Glomerular endothelial cell (primary cell): ENCODE measurements at places on chromosomes 11 and 22.

DNA sequence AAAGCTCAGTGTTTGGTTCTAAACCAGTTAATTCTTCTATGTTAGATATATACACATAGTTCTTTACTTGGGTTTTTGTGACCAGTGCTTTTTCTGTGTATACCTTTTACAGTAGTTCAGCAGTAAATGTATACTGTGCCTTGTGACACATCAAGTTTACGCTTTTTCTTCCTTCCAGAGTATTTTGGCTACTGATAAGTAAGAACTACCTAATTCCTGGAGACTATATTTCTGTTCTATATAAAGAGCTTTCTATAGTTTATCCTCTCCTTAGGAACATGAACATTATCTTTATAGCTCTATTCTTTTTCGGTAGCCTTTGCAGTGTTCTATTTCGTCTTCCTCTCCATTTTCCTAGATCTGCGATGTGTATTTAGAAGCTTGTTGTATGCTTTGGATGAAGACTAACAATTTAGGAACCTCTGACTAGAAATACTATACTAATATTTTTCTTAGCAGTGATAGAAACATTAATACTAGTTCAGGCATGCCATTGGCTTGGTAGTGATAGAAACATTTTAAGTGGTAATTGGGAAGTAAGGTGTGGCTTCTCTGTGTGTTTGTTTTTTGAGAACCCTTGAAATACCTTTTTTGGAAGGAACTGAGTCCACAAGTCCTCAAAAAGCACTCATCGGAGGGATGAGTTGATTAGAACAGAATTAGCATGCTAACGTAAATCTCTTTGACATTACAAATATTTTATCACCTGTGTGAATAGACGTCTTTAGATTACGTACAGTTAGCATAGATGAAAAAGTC is 74.6 kb downstream of the ARHGEF12 start:
- no peak for DNase-seq

DNA sequence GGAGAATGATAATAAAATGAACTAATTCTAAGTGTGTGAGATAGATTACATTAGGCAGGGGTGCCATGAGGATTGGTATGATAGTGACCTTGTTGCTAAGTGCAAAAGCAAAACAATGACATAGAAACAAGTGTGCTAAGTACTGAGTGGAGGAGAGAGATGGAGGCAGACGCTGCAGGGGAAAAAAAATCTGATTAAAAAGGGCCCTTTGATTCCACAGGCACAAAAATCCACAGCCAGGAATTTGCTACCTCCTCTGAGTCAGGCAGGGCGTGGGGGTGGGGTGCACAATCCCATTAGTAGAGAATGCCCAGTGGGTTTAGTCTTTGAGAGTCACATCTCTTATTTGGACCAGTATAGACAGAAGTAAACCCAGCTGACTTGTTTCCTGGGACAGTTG is at the start of gene CNTF:
TSS of gene CNTF (plus strand) at position 322 of the 400 bp plus-strand sequence. CDS start 88 bp downstream, outside the sequence.
- DNase-seq = no peak

DNA sequence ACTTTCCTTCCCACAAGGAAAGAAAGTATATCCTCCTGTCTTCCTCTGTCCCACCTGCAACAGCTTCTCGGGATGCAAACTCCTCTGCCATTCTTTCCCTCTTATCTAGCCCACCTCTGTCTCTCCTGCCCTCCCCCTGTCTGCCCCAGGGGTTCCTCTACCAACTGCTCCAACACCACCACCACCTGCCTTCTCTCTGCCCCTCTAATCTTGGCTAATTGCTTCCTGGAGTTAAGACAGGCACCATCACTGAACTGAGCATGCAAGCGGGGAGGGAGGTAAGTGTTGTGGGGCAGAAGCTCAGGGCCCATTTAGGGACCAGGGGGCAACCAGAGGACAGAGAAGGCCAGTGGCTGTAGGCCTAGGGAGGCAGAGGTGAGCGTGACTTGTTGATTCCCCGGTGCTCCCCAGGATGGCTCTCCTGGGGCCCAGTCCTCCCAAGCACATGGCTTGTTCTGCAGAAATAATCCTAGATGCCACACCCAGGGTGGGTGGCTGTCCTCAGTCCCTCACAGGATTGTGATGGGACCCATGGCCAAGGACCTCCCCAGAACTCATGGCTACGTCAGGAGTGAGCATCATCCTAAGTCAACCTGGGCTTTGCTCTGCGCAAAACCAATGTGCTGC is 111.1 kb downstream of the TP53I11 start:
- DNase-seq = no peak

DNA sequence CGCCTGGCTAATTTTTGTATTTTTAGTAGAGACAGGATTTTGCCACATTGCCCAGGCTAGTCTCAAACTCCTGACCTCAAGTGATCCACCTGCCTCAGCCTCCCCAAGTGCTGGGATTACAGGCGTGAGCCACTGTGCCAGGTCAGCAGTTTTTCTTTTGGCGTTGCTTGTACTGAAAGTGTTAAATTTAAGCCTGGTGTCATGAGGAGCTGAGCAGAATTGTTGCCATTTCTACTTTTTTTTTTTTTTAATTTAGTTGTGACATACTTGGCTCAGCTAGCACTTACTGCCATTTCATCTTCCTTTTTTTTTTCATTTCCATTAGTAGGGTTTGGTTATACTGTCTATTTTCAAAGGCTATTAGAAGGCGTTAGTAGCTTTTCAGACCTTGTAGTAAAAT is 10.7 kb downstream of the TAB1 start:
- DNase-seq = no peak

DNA sequence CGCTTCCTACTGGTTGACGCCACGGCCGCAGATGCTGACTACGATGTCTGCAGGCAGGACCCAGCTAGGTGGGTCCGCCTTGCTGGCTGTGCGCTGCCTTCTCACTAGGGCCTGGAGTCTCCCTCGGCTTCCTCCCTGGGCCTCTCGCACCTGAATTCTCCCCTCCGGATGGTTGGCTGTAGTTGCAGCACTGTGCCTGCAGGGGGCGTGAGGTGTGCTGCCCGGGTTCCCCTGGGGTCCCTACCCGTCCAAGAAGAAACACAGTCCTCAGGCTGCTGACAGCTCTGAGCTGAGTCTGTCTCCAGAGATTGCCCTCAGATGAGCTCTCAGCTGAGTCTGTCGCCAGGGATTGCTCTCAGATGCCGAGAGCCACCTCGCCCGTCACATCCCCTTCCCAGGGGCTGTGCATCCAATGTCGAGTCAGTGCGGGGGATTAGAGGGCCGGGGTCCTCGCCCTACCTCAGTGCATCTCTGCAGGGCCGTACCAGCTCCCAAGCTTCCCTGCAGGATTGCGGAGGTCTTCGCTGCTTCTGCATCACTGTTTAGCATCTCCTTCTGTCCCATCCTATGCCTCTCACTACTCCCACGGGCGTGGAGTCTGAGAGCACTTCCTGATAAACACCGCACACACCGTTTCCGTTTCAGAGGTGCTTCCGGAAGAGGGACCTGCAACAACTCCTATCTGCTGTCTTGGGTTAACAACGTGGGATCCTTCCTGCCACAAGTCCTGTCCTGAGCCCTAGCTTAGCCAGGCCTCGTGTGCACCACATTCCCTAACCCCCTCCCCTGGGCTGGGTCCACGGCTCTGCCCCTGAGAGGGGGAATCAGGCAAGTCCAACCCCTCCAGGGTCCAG is 196.9 kb downstream of the CSNK2A3 start:
- no peak for DNase-seq

DNA sequence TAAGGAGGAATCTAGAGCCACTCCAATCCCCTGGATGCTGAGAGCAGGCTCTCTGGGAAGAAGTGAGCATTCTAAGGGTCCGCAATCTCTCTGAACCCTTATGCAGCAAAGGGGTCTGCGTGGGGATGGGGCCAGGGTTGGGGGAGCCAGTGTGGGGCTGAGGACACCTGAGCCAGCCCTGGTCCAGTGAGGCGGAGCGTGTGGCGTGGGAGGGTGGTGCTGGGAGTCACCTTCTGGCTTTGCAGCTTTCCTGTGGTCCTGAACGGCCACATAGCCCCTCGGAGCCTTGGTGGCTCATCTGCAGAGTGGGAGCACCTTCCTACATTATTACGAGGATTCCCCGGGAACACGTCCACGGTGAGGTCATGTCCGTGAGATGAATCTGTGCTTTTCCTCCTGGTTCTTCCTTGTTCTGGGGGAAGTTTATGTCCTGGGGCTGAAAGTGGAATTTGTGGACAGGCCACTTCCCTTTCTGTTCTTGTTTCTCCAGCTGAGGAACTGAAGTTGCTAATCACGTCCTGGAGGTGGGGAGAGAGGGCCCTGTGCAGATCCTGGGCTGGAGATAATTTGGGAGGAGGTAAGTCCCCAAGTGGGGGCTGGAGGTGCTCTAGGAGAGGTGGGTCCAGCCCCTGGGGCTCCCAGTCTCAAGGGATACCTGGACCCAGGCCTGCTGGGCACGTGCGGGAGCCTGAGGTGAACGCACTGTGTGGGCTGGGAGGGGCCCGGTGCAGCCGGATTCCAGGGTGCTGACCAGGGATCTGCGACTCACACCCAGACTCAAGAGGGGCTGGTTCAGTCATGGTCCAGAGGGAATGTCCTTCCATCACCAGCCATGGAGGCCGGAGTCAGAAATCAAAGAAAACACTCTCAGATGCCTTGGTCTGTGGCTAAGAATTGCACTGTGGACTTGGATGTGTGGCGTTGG is 6.1 kb downstream of the MRGPRE start:
- no peak for DNase-seq

DNA sequence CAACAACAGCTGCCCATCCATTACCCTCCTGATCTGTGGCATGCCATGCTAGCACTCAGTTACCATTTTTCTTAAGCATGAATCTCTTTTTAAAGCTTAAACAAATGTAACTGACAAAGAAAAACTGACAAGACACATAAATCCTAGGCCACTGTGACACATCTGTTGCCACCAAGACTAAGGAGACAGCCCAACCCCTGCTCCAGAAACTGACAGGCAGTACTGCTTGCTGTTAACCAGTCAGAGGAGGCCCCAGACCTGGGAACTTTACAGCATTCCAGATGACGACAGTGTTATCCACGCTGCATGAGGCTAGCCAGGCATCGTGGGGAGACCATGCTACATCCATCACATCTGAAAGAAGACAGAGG is 33.8 kb downstream of the HIRA start:
- DNase-seq = no peak

- DNase-seq = no peak
Measured at GRCh38 chr11:78038697-78039313, 15.7 kb upstream of the KCTD14 start.

DNA sequence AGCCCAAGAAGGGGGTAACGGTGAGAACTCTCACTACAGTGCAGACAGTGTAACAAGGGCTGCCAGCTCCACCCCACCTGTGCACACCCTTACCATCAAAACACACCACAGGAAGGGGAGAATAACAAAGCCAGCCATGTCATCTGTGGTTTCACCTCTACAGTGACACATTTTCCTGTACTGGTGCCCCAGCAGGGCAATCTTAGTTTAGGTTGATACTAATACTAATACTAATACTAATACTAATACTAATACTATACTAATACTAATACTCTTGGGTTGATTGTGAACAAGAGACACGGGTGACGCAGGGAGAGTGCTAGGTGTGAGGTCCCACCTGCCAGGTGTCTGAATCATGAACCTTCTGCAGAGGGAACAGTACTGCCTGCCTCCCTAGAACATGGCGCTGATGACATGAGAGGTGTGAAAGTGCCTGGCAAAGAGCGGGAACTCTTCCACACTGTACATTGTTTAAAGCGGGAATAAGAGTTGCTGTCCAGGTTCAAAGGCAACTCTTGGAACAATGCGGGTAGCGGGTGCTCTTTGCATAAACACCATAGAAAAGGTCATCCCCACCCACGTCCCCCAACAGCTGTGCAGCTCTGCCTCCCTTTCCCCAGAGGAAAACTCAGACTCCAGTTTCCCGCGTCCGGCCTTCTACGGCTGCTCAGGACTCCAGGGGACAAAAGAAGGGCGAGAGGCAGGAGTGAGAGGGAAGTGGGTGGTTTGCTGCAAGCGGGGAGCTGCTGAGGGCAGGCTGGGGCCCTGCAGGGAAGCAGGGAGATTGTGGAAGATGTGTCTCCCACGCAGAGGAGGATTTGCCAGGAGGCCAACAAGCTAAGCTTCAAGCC is 25.0 kb upstream of the TMPRSS4 start:
- DNase-seq = no peak

DNA sequence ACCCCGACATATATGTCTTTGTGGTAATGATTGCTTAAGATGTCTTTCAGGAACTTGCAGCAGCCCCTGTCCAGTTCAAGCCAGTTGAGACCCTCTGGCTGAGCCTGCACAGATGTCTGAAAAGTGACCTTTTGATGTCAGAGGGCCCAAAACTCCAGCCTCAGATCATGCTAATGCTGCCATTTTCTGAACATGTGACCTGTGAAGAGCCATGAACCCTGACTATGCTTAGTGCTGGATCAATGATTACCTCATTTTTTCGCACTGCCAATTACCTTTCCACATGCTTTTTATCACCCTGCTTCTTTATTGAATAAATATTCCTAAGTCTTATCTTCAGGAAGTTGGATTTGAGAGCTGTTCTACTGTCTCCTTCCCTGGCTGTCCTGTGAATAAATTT is 6.9 kb upstream of the CYP2R1 start:
- no peak for DNase-seq

- DNase-seq = no peak
Measured at GRCh38 chr22:38754751-38755154, 1.0 kb downstream of the SUN2 start.

DNA sequence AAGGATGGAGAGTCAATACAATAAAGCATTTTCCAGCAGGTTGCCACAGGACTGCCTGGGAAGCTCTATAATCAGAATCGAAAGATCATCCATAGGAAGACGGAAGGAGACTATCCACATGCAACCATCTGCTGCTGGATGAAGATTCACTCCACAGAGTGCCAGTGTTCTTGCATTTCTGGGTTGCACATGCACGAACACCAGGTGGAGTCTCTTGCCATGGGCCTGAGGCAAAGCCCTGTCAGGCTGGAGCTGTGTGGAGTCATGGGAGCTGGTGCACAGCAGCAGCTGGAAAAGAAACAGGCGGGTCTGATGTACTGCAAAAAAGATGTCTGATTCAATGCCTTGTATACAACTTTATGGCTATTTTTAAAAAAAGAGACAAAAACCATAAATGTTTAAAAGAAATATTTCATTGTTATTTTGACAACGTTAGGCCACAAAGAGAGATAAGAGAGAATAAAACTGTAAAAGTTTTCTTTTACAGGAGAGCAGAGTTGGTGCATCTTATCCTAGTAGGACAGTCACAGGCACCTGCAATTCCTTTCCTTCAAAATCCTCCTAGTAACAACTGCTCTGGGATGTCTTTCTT is 12.9 kb upstream of the FAT3 start:
- no peak for DNase-seq

GRCh38 chr11:42596576-42597145 is 715.1 kb upstream of the API5 start:
- DNase-seq = no peak

GRCh38 chr22:27542602-27543001 is 259.0 kb downstream of the MN1 start:
- no peak for DNase-seq

DNA sequence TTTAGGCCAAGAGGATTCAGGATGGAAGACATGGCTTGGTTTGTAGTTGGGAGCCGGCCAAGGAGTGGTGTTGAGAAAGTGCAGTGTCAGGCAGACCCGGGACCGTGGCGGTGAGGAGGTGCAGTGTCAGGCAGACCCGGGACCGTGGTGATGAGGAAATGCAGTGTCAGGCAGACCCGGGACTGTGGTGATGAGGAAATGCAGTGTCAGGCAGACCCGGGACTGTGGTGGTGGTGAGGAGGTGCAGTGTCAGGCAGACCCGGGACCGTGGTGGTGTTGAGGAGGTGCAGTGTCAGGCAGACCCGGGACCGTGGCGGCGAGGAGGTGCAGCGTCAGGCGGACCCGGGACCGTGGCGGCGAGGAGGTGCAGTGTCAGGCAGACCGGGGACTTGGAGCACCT is 59.7 kb downstream of the LRP5 start:
- DNase-seq = no peak
